ENCODE measurements at places on chromosomes 2 and 18.

- DNase-seq: no peak
These were observed 17.7 kb downstream of the SERPINB12 start for GRCh38 chr18:63559567-63560491.

DNA sequence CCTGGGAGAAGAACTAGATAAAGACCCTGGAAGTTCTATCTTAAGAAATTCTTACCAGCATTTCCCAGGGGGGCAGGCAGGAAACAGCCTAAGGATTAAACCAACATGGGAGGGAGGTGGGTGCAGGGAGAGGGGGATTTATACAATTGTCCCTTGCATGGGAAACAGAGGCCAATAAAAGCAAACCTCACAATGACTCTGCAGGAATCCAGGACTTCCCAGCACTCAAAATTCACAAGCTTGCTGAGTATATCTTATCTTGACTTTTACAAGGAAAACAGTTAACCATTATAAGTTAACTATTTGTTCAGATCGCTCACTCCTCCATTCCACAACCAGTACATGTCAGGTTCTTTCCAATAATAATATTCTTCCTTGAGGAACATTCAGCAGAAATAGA, 241.3 kb downstream of the MREG start:
- no peak for DNase-seq

- DNase-seq: no peak
These were observed 76.6 kb upstream of the UGP2 start for GRCh38 chr2:63765117-63765516.

DNA sequence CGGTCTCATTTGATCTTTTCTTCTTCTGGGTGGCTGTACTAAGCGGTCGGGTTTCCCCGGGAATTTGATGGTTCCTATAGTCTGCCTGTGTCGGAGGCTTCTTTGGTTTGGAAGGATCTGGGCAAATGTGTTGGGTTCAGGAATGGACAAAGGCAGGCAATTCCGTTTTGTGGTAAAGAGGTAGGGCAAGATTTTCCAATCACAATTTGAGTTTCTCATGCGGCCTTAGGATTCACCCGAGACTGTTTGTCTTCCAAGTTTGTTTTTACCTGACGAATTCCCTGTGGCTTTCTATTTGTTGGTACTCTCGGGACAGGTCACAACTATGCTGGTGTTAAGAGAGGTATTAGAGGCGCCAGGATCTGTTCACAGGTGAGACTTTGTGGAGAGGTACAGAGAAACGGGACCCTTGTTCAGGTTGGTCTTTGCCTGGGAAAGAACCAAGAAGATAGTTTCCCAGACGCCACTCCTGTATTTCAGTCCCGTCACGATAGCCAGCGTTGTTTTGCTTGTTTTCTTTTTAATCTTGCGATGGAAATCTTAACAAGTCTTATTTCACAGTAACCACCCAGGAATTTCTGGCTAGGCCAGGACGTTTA, 3.0 kb downstream of the SP5 start:
- no peak for DNase-seq

All from naive thymus-derived CD4-positive, alpha-beta T cell (primary cell).